ENCODE measurements at places on chromosomes 2 and 18.

- DNase-seq: peak; percentile 71
These were observed 69.3 kb upstream of the HK2 start for GRCh38 chr2:74764429-74765272.

GRCh38 chr2:137865954-137866540, 98.2 kb upstream of the HNMT start:
- DNase-seq: peak; percentile 48

DNA sequence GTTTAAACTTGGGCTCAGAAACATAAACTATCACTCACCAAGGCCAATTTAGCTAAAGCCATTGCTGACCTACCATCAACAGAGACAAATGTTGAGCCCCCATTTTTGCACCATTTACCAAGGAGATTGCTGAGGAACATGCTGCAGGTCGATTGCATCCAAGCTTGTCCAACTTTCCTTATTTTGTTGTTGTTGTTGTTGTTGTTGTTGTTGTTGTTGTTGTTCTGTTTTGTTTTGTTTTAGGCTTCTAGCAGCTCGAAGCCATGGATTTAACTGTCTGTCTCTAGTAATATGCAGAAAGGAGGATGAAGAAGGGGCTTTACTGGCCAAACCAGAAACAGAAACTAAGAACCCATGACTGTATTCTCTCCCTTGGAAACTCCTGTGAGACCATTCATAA, 571.5 kb downstream of the IRS1 start:
- no peak for DNase-seq

DNA sequence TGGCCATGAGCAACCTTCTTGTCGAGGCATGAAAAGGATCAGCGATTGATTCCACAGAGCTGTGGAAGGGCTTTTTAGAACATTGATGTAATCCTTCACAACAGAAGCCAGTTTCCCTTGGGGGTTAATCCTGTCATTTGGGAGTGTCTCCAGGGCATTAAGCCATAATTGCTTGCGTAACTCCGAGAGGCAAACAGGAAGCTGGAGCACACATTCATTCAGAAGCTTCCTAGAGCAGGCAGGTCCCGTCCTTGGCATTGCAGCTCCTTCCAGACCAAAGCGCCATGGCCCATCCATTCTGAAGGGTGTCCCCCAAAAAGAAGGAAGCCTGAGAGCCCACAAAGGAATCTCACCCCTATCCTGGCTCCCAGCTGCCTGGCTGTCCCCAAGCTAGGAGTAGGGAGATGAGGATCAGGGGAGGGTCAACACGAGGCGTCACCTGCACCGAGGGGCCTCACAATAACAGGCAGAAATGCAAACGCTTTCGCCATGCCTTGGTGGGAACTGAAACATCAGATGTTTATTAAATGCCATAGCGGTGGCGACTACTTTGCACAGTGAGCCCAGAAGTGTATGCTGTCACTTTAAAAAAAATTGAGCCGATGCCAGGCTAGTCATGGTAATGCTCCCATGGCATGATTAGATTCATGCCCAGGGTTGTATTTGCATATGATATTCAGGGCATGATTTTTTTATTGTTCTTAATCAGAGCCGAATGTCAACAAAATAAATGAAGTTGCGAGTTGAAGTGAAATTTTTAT, 339.4 kb downstream of the BCL11A start:
- peak; percentile 27 for DNase-seq

GRCh38 chr2:156490466-156490840, 54.3 kb downstream of the GPD2 start:
- peak; percentile 21 for DNase-seq

Measured in HL-60 (cell line).